ENCODE measurements at places on chromosomes 5 and 9.

- peak; percentile 44 for DNase-seq
These were observed 701 bp downstream of the PARP8 start for GRCh38 chr5:50667023-50667652.

DNA sequence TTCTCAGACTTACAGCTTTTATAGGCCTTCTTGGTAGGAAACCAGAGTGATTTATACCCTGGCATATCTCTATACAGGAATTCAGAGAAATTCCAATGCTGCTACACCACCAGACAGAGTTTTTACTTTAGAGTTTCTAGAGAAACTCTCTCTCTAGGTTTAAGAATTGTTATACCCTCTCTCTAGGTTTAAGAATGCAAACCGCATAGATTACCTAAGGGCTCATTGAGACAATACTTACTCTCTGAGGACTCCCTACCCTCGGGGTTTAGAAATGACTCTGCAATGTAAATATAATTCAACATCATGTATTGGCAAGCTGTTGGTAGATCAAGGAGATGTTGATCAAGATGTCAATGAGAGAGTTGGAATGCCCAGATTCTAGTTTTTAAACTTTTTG lies 15.3 kb upstream of the ELAVL2 start:
- no peak for DNase-seq

GRCh38 chr5:7503564-7503963 lies 107.6 kb downstream of the ADCY2 start:
- DNase-seq = no peak

DNA sequence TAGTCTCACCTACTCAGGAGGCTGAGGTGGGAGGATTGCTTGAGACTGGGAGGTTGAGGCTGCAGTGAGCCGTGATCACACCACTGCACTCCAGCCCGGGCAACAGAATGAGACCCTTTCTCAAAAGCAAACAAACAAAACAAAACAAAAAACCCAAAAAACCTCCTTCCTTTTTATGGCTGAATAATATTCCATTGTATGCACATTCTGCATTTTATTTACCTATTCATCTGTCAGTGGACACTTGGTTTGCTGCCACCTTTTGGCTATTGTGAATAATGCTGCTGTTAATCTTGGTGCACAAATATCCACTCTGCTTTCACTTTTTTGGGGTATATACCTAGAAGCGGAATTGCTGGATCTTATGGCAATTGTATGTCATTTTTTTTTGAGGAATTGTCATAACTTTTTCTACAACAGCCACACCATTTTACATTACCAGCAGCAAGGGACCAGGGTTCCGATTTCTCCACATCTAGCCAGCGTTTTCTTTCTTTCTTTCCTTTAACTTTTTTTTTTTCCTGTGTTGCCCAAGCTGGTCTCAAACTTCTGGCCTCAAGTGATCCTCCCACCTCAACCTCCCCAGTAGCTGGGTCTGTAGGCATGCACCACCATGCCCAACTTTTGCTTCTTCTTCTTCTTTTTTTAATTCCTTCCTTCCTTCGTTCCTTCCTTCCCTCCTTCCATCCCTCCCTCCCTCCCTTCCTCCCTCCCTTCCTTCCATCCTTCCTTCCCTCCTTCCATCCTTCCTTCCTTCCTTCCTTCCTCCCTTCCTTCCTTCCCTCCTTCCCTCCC lies 30.6 kb downstream of the NKX2-5 start:
- no peak for DNase-seq

DNA sequence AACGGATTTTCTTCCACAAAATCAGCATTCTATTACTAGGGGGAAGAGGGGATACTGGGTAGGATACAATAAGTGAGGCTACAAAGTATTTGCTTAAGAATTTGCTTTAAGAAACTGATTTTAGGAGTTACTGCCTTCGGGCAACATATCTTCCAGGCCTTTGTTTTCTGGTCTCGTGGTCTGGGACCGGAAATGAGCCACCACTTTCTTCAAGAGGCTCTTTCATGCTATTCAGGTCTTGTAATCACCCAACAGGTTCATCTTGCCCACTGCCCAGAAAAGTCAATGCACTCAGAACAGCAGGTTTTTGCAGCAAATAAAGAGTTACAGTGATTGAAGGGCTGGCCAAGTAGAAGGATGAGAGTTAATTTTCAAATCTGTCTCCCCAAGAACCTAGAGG lies 6.6 kb upstream of the AOPEP start:
- no peak for DNase-seq
